A549 (cell line): ENCODE measurements at places on chromosomes 12 and 14.

DNA sequence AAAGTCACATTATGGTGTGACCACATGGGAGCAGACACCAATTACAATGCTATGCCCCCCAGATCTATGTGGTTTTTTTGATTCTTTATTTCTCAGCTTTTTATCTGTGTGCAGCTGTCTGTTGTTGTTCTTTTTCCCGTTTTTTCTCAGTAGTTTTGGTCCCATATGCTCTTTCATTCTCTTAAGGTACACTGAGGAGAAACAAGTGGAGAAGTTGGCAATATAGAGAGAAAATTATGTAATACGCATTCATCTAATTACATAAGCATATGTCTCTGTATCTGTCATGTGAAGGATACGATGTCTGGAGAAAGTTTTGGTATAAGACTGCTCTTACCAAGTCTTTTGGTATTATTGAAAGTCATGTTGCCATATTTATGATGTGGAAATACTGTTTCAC, 819.0 kb downstream of the NRXN3 start:
- DNase-seq, result no peak

DNA sequence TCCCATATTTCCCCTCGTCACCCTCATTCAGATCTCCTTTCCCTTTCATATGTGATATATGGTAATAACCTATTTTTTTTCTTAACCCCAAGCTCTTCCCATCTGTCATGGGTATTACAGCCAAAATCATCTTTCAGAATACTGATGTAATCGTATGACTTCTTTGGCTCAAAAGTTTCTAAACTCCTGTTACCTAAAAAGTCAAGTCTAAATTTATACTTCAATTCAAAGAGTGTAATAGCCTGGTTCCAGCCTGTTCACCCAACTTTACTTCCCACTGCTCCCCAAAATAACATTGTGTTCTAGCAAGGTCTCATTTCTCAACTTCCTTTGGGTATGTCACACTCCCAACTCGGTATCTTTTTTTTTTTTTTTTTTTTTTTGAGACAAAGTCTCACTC, 48.5 kb downstream of the TBK1 start:
- DNase-seq, result no peak

GRCh38 chr12:48143898-48144297, 13.4 kb downstream of the ASB8 start:
- no peak for DNase-seq

- DNase-seq, result peak; percentile 82
These were observed 61.3 kb downstream of the C14orf132 start for GRCh38 chr14:96100161-96101064.

- no peak for DNase-seq
These were observed 67.8 kb upstream of the GRIP1 start for GRCh38 chr12:66746489-66747201.

GRCh38 chr12:85424581-85425348, 144.7 kb downstream of the ALX1 start:
- no peak for DNase-seq

GRCh38 chr14:82035397-82035796, 501.7 kb upstream of the SEL1L start:
- DNase-seq, result no peak

DNA sequence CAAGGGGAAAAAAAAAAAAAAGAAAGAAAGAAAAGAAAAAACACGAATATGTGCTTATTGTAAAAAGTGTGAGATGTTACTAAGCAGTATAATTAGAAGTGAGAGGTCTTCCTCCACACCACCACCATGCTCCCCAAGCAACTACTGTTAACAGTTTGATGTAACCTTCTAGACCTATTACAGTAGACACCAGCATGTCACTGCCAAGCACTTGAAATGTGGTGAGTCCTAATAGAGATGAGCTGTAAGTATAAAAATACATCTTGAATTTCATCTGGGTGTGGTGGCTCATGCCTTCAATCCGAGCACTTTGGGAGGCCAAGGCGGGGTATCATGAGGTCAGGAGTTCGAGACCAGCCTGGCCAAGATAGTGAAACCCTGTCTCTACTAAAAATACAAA, 8.1 kb upstream of the SNRNP35 start:
- no peak for DNase-seq

DNA sequence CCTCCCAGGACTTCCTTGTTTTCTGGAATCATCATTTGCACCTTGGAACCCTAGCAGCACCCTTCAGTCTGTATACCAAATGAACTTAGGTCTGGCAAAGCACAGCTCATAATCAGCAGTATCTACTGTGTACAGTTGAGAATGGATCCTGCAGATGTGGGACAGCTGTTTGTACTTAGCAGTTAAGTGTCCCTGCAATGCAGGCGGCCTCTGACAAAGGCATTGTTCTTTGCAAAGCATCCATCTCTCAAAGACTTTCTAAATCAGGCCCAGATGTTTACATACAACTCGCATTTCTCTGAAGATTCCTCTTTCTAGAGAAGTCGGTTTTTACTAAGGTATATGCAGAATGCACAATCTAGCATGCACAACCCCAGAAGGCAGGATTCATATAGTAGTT, 170.5 kb upstream of the RBM19 start:
- no peak for DNase-seq

GRCh38 chr14:72965249-72965648, 39.0 kb downstream of the DCAF4 start:
- peak; percentile 19 for DNase-seq

DNA sequence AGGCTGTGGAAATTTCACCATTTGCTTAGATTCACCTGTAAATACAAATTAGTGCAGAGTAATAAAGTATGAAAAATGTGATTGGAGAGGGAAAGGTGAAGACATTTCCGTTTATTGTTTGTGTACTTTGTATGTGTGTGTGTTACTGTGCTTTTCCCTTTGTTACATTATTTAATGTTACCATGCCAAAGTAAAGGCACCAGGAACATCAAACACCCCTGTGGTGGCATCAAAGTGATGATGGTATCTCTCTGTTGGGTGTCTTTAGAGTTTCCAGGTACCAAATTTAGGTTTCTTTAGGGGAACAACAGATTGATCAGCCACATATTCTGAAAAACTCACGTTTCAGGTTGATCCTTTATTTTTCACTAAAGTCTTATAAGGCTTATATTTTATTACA, 189.0 kb upstream of the FBXO33 start:
- DNase-seq, result no peak

GRCh38 chr14:100578552-100578951, 8.7 kb downstream of the BEGAIN start:
- no peak for DNase-seq

DNA sequence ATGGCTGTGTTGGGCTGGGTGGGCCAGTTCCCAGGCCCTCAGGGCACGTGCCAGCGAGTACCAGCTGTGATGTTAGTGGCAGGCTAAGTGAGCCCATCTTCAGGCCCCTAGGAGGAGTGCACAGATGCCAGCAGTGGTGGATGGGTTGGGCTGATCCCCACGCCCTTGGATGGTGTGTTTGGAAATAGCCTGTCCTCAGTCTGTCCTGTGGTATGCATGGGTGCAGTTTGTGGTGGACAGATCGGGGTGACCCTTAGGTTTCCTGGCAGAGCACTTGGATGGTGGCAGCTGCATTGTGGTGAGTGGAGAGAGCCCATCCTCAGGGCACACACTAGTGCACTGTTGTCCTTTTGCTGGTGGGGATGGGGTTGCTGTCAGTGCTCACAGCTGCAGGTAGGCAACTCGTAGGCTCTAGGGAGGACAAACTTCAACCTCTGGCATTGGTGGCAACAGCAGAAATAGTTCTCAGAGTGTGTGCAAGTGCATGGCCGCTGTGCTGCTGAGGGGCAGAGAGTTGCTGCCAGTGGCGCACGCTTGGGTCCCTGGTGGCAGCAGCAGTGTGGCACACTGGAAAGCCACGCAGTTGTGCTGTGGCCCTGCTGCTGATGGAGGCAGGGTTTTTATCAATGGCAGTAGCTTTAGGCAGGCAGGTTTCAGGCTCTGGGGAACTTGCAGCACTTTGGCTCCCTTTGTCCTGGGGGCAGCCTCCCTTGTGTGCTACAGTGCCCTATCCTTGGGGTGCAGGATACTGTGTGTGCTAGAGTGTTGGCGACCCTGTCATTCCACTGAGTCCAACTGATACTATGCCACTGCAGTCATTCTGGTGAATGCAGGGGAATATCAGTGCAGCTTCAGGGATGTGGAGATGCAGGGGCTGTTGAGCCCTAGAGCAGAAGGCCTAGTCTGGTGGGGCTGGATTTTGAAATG, 65.5 kb downstream of the FBXO33 start:
- no peak for DNase-seq

DNA sequence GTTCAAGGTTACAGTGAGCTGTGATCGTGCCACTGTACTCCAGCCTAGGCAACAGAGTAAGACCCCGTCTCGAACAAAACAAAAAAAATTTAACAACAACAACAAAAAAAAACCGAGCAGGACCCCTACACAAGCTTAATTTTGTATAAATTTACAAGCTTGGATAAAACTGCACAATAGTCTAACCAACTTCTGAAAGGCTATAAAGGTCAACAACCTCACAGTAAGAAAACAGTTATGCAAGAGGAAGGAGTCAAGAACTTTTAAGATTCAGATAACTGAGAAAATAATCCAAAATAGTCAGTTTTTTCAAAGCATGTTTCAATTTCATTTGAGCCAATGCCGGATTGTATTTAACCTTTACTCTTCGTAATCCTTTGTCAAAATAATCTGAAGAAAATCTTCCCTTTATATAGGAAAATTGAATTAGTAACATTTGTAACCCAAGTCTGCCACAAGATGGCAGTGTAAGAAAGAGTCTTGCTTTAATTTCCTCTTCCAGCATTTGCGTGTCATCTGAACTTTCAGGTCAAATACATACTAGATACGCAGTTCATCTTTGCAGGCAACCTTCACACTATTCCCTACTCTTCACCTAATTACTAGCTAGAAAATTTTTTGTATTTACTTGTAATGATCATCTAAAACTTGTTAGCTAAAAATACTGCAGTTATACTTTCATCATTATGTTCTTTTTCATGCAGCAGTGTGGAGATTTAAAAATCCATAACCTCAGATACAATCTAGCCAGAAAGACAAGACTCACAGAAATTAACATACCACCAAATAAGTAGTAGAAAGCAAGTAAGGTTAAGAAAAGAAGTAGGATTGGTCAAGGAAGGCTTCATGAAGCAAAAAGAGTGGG, 5.8 kb downstream of the CCNB1IP1 start:
- DNase-seq, result peak; percentile 74

- no peak for DNase-seq
These were observed 127.7 kb downstream of the SPTSSA start for GRCh38 chr14:34334329-34334728.

- DNase-seq, result no peak
These were observed 187.2 kb downstream of the SYNE2 start for GRCh38 chr14:64040044-64040443.

- DNase-seq, result peak; percentile 31
These were observed 373.5 kb upstream of the OR4E1 start for GRCh38 chr14:22047115-22047514.

DNA sequence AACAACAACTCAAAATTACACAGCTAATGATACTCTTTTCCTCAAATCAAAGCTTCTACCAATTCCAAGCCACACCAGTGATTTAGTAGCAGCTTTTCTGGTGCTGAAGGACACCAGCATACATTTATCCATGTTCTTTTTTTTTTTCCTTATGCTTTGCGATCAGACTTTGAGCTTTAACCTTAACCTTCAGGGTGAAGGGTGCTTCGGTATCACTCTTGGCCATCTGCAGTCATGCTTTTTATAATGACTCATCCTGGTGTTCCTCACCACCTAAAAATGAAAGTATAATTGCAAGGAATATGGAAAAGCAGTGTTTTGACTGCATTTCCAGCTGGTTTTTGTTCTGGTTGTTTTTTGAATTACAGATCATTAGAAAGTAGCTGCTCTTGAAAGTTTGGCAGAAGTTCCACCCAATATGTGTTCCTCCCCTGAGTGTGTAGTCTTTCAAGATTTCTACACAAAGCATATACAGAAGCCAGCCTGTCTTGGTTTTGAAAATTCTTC, 1.3 kb upstream of the SLC41A2 start:
- DNase-seq, result no peak

- DNase-seq, result no peak
These were observed 653.3 kb upstream of the FOXG1 start for GRCh38 chr14:28113311-28113710.

GRCh38 chr12:130992448-130992847, 38.7 kb downstream of the ADGRD1 start:
- no peak for DNase-seq

- no peak for DNase-seq
These were observed 525 bp upstream of the FAR2 start for GRCh38 chr12:29148596-29148910.

- DNase-seq, result peak; percentile 87
These were observed 69.4 kb downstream of the IRF2BPL start for GRCh38 chr14:76958980-76959710.

DNA sequence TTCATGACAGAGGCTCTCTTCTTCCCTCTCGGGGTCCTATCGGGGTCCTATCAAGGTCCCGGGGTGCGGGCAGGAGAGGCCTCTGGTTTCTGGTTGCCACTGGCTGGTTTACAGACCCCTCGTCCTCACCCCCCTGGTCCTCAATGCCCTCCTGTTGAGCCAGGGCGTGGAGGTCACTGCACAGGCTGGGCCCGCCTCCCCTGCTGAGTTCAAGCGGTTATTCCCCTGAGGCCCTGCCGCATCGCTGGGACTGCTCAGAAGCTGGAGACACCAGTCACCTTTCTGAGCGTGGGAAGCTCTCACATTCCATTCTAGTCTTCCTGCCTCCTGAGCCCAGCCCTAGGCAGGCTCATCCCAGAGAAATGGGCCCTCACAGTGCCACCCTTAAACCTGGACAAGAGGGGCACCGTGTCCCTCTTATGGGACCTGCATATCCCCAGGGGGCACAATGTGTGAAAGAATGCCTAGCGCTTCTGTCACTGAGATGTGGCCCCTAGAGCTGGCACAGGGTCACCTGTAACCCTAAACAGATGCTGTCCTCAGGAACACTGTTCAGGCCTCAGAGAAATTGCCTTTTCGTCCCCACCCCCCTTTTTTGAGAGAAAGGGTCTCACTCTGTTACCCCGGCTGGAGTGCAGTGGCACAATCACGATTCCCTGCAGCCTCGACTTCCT, 177.7 kb upstream of the RGS6 start:
- no peak for DNase-seq
